ENCODE measurements at places on chromosomes 6 and 20.

DNA sequence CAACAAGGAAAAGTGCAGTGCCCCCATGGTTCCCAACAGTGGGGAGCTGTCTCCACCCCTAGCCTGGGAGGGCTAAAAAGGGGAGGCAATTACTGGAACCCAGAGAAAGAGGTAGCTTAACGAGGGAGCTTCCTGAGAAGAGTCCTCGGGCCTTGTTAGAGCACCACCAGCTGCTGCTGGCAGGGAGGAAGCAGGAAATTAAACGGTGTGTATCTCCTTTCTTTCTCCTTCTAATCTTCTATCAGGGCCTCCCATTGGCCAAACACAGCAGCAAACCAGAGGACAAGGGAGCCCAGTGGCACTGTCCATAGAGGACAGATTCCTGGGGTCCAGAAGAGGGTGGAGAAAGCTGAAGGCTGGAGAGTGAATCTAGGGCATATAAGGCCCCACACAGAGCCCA is 7.6 kb upstream of the BTN2A2 start:
- DNase-seq = no peak

DNA sequence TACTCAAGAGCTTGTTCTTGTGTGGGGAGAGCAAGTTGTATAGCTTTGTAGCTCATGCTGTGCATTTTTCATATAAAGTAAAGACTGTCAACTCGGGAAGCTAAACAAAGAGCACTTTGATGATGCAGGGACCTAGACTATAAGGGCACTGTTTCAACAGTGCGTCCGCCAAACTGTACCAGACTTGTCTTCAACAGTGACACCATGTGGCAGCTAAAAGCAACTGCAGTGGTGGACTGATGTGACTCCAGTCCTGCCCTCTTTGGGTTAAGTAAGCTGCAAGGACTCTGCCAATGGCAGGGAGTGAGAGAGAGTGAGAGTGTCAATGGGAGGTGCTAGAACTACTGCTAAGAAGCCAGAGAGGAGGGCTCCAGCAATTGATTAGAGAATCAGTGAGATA is 48.1 kb upstream of the MC3R start:
- DNase-seq = no peak

- no peak for DNase-seq
These were observed 11.8 kb upstream of the TUBB2B start for GRCh38 chr6:3239110-3239830.

DNA sequence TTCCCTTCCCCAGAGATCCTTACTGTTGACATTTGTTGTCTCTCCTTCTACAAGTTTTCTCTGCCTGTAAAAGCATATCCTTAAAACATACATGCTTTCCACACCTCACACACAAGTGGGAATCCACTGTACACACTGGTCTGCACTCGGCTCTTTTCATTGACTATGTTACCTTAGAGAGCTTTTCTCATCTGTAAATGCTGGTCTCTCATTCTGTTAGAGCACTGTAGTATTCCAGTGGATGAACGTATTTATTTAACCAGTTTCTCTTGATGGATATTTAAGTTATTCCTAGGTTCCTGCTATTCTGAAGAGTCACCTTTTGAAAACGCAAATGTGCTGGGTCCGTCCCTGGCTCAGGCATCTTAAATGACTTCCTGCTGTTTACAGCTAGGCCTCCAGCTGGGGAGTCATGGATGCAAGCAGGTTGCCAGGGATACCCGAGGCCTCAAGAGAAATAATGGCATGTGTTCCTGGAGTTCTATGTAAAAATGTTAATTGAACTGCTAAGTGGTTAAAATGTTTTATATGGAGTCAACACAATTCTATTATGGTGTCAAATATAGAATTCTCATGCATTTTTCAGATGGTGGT is 61.1 kb upstream of the TGM3 start:
- no peak for DNase-seq

DNA sequence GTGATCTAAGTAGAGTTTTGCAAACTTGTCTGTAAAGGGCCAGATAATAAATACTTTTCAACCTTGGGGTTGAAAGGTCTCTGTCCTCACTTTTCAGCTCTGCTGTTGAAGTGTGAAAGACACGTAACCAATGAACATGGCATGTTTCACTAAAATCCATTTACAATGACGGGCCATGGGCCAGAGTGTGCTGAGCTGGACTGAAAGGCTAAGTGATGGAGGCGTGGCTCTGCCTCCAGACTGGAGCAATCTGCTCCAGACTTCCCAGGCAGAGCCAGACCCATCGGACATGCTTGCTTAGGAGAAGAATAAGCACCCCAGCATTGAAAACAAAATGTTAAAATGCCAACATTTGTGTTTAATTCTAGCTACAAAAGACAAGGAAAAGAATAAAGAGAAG is 41.4 kb downstream of the SCAND1 start:
- DNase-seq = no peak

GRCh38 chr20:44204156-44204831 is 6.3 kb downstream of the OSER1 start:
- no peak for DNase-seq

DNA sequence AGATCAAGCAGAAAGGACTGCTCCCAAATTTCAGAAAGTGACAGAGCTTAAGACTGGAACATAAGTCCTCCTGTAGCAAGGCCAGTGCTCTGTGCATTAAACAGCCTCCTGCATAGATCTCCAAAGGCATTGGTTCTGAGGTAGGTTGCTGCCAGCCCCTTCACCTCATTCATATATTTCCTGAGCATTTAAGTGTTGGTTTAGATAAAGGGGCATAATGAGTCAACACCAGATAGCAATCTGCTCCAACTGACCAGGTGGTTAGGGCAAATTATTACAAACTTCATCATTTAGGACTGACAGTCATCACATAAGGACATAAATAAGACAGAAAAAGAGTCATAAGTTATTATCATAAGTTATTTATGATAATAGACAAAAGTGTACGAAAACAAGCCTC is 10.7 kb downstream of the PTPRK start:
- DNase-seq = no peak

Measured in activated naive CD8-positive, alpha-beta T cell treated with anti-CD3 and anti-CD28 coated beads, Interleukin-2, amount 50 U/mL, for 16 hours (primary cell).